ENCODE measurements at places on chromosomes 7 and 10.

- DNase-seq = peak; percentile 81
Observed at GRCh38 chr10:91389636-91390512, 20.3 kb upstream of the HECTD2 start.

DNA sequence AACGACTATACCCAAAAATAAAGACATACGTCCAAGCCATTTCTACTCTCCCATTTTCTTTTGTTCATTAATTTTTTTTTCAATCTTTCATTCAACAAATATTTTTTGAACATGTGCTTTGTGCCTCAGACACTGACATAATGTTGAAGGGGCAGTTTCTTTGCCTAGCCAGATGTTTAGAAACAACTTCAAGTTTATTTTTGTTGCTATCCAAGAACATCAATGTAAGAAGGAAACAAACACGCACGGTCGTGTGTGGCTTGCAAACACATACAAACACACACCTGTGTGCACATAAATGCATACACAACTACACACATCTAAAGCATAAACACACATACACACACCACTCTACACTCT, 39.9 kb downstream of the BTBD16 start:
- DNase-seq = no peak

- DNase-seq = no peak
Observed at GRCh38 chr7:191105-191980, 1.0 kb upstream of the FAM20C start.

GRCh38 chr10:62092301-62093030, 176.2 kb downstream of the RTKN2 start:
- DNase-seq = no peak

DNA sequence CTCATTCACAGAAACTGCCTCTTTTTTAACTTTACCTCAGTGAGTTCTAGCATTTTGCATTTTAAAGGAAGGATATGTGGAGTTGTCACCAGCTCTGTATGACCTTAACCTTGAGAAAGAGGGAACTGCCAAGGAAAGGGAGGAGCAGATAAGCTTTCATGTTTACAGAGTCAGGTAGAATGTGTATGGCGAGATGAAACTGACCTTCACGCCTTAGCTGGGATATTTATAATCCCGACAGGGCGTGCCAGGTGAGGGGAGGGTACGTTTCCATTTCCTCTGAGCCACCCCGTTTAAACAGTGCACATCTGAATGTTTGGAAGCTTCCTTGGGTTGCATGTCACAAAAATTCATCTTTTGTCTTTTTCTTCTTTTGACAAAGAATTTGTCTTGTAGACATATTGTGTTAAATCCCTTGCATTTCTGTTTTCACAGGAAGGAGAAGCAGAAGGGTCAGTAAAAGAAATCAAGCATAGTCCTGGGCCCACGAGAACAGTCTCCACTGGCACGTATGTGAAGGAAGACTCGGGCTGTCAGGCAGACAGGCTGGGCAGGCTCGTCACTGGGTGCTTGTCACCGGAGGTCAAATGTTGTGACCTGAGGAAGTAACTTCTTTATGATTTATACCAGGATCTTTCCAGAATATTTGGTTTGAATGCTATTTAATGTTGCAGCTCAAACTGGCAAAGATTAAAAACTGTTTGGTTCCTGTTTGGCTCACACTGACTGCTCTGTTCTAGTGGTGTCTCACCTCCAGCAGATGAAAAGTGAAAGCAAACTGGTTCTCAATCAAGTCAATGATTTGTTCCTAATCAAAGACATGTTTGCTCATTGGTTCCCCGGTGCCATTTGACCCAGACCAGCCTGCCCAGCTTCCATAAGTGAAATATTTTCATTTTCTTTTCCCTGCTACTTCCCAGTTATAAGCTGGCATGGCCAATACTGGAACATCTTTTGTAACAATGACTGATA, 16.2 kb downstream of the OPTN start:
- DNase-seq = no peak

DNA sequence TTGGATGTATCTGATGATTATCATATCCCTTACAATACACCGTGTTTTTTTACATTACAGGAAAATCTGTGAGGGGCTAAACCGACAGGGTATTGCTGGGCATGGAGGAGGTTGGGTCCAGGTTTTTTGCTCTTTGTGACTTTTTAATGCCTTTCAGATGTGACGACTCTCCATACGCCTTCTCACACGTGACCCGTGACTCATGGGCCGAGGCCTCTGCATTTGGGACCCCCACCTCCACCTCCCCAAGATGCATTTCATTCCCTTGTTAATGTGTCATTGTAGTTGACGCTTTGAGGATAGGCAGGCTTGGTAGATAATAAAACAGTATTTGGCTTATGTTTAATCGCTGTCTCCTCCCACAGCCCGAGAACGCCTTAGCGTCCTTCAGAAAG, 95.3 kb downstream of the CUX1 start:
- DNase-seq = no peak

- DNase-seq = no peak
Observed at GRCh38 chr10:22086730-22087401, 83.3 kb upstream of the DNAJC1 start.

GRCh38 chr7:72919256-72919775, 5.6 kb upstream of the POM121 start:
- no peak for DNase-seq

GRCh38 chr10:1576467-1577372, 160.6 kb downstream of the ADARB2 start:
- no peak for DNase-seq

DNA sequence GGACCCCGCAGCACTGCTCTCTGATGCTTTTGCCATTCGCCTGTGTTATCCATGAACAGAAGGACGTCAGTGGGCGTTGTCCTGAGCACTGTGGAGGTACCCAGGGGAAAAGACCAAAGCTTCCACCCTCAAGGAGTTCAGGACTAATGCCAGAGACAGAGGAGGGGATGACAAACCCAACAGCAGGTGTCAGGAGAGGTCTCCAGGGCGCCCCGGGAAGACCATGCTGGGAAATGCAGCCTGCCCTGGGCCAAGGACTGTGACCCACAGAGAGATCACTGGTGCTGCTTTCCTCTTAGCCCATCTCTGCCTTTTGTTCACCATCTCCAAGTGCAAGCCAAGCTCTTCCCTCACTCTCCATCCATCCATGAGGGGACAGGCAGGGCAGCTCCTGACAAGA, 166.8 kb upstream of the PFKP start:
- no peak for DNase-seq

DNA sequence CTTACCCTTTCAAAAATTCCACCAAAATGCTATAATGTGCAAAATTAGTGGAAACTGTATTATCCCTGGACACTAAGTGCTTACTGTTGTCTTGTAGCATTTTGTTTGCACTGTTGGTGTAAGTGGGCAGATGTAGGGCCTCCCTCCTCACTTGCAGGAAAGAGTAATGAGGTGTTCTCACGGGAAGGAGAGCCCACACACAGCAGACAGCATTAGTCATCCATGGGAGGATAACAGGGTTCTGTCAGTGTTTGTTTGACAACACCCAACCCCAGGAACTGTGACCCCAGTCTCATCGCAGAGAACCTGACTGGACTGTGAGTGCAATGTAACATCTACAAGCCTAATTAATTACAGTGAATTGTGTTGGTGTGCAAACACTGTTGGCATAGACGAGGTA, 58.7 kb upstream of the VSTM2A start:
- DNase-seq = no peak

DNA sequence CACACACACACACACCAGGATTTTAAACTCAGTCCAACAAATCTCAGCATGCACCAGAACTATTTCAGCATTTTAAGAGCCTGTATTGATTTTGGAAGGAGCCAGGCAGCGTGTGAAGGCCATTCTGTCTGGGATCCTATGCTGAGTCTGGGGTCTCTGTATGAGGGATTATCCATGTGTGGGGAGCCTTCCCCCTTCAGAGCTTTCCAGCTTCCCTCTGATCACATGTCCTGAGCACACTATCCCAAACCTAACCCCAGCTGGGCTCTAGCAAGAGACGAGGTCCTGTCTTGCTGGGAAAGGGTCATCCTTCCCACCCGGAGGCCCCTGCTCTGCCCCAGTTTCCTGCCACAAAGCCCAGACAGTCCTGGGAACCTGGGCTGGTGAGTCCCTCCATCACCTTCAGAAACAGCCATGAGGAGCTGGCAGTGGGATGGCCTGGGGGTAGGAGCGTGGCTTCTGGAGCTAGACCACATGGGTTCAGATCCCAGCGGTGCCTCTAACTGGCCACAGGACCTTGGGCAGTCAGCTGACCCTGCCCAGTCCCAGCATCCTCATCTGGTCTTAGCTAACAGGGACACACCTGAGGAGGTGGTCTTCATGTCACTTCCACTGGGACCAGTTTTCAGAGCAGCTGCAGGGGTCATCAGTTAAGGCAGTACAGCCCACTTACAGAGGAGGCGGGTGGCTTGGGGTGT, 79.6 kb upstream of the RET start:
- DNase-seq = no peak

DNA sequence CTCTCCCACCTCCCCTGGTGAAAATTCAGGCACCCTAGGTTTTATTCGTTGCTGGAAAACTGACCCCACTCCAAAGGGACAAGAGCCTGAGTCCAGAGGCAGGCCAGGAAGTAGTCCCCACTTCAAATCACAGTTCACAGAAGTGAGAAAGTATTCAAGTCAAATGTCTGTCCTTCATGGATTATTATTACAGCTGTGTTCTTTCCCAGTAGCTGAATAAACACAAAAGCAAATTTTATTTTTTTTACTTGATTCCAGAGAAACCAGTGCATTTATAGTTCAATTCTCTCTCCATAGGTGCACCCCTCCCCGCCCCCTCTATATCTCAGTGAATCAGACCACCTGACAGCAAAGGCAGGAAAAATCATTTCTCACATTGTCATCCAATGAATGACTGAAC, 113.8 kb upstream of the COL1A2 start:
- no peak for DNase-seq

DNA sequence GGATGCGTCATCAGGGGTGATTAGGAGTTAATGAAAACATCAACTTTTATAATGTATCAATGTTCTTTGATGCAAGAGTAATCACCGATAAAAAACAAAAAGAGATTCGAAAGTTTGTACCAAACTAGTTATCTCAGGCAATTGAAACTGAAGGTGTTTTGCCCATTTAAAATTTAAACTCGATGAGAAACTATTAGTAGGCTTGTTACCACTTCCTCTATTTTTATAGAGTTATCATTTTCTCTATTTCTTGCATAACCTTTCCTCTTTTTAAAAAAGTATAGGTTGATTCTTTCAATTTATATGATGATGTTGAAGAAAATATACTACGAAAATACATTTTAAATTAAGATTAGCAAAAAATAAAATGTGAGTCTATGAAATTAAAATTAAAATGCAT, 597.3 kb upstream of the POT1 start:
- DNase-seq = no peak

- no peak for DNase-seq
Observed at GRCh38 chr10:86658751-86659150, 4.4 kb downstream of the OPN4 start.

Measured in erythroblast (primary cell).